ENCODE measurements at places on chromosomes 12 and 14.

- no peak for DNase-seq
These were observed 42.1 kb upstream of the CHGA start for GRCh38 chr14:92880851-92881250.

GRCh38 chr12:132305991-132306884 lies 23.2 kb downstream of the GALNT9 start:
- DNase-seq = no peak

DNA sequence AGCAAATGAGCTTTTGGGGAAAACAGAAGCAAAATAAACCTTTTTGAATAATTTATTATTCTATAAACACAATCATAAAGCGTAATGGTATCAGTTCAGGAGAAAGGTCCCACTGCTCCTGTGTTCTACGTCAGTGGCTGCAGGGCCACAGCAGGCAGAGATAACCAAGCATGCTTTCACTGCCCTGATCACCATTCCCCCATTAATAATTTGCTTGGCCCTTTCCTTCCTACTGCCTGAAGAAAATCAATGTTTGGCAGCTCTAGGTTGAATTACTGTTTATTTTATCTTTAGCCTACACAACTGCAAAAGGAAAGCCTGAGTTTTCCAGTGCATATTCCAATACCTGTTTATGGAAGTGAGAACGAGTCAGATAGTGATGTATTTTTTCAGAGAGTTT lies 369.9 kb downstream of the DIO2 start:
- DNase-seq = no peak

DNA sequence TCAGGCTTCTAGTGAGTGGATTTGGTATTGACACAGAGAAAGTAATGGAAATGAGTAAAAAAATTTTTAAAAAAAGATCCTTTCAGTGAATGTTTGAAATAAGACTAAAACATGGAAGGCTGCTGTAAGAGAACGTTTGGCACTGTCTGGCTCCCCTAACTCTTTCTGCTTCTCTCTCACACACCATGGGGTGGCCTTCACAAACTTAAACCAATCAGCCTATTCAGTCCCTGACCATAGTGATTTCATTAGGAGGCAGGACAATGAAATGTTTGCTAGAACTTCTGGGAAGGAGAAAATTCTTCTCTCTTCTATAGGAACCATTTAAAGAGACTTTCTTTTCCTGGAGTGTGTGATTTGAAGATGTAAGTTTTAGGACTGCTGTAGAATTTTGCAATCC lies 84.2 kb upstream of the GRIN2B start:
- no peak for DNase-seq

DNA sequence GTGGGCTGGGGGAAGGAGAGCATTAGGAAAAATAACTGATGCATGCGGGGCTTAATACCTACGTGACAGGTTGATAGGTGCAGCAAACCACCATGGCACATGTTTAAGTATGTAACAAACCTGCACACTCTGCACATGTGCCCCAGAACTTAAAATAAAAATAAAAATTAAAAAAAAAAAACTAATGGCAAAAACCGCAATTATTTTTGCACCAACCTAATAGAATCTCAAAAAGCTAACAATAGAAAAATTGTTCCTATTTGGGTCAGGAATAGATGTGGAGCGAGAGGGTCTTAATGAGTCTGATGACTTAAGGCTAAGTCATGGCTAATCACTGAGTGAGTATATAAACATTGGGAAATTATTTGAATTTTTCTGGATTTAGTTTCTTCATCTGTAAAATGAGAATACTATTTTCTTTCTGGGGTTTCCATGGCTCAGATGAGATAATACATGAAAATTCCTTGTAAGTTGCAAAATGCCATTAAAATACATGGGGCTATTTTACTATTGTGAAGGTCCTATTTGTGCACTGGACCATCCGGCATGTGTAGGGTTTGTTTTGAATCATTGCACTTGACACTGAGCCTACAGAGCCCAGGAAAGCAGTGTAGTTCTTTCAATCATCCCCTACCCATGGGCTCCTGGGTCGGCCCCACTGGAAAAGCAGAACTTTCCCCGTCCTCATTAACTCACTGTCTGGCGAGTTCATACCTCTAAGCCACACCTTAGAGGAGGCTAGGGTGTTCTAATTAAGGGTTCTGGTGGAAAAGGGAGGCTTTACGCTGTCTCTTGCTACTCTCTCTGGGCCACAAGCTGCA lies 164.1 kb upstream of the NTF3 start:
- DNase-seq = no peak

GRCh38 chr12:25433581-25434325 lies 119.3 kb downstream of the LMNTD1 start:
- DNase-seq = no peak

DNA sequence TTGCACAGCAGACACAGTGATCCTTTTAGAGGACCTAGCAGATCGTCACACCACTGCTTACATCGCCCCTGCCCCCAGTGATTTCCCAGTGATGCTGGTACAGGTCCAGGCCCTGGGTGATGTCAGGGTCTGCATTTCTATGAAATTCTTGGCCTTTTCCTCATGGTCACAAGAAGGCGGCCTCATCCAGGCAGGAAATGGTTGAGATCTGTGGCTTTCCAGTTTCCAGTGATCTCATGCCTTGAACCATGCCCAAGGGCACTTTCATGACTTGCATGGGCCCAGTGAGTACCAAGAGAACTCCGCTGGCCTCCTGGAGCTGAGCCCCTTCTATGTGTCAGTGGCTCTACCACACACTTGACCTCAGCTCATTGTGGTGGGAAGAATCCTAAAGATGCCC lies 41.9 kb upstream of the BDKRB2 start:
- no peak for DNase-seq

DNA sequence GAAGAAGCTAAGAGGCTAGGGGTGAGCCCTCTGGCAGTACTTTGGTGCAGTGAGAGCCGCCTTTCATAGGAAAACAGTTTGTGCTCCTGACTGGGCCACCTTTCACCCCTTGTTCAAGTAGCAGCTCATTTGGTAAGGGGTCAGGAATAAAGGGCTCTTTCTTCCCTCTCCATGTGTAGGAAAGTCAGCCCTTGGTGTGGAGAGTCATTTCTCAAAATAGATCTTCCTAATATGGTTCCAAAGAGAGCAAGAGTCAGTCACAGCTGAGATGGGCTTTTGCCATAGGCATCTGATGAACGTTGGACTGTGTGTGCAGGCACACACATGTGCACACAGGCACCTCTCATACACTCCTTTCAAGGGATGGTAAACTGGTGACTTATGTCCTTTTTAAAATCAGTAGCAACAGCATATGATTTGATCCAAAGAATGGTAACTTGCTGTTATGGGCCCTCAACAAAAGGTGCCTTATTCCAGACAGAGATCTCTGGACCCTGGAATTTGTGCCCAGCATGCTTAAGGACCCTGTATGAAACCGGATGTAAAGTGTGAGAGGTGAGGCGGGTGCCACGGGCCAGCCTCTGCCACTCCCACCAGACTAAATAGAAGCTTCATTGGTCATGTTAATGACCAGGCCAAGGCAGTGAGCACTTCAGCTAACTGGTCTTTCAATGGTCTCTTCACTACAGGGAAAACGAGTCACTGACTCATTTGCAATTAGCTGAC lies 16.7 kb upstream of the RIC8B start:
- DNase-seq = no peak

GRCh38 chr14:94081386-94081820 lies 293 bp downstream of the IFI27L1 start:
- no peak for DNase-seq

GRCh38 chr14:51691176-51691575 lies 39.5 kb downstream of the FRMD6 start:
- no peak for DNase-seq
